ENCODE measurements at places on chromosomes 7 and 10. TPM values are rescaled to one million over a fixed set of nuclear protein-coding genes. Genes with fewer than 3 reads are reported as not detected.
A peak's percentile ranks its signal among the peaks of the same experiment; 100 is the strongest.

DNA sequence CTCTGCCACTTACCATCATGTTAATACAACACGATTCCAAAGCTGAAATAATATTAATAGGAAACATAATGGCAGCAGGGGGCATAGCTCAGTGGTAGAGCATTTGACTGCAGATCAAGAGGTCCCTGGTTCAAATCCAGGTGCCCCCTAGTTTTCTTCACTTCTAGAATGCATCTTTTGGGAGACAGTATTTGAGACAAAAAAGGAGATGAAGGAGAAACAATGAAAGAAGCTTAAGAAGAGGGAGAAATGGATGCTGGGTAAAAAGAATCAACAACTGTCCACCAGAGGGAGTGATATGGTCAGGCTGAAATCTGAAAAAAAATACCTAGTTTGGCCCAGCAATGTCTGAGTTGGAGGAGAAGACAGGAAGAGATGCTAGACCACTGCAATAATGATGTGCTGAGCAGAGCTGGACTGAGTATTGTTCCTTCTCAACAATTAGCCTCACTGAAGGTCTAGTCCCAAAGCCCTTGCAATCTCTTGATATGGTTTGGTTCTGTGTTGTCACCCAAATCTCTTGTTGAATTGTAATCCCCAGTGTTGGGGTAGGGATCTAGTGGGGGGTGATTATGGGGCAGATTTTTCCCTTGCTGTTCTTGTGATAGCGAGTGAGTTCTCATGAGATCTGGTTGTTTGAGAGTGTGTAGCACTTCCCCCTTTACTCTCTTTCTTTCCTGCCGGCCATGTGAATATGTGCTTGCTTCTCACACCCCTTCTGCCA, 48.3 kb downstream of the ZNF783 start:
- no peaks in the 10 kb centered on the region for H3K36me3 ChIP-seq
- H3K4me3 ChIP-seq, result no peak overlapping the region
- no peaks in the 10 kb centered on the region for H3K27me3 ChIP-seq
- peak; percentile 21 for DNase-seq

- H3K27ac ChIP-seq, result peak overlapping the region; percentile 77
- no peaks in the 10 kb centered on the region for H3K36me3 ChIP-seq
- no peak overlapping the region for H3K4me3 ChIP-seq
- H3K27me3 ChIP-seq, result no peaks in the 10 kb centered on the region
- peaks cover 22% of the 10 kb centered on the region for H3K4me1 ChIP-seq
Observed at GRCh38 chr10:102675666-102676533, 31.6 kb downstream of the TRIM8 start.

DNA sequence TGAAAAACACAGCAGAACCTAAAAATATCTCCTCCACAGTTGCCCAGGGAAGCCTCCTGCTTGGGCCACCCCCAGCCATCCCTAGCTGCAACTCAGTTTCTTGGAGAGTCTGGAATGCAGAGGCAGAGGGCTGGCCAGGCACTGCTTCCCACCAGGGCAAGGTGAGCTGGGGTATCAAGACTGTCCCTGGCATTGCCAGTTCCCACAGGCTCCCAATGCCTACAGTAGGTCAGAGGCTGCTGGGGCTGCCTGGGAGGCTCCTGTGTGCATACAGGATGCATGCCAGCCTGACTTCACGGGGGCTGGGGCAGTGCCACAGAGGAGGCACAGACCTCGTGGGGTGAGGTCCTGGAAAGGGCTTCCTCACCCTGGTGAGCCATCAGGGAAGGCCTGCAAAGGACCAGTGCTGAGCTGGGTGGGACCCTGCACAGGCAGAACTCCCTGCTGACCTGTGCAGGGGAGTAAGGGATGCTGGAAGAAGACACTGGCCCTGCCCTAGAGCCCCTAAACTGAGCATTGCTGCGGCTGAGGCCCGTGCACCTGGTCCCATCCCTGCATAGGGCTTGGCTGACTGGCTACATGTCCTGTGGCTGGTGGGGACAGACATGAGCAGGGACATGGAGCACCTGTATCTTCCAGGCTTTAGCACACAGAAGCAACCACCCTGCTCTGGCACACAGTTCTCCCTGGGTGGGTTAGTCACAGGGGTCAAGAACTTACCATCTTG, 121.9 kb upstream of the RET start:
- no peaks in the 10 kb centered on the region for H3K36me3 ChIP-seq
- H3K27ac ChIP-seq, result no peak overlapping the region
- no peak overlapping the region for H3K4me3 ChIP-seq
- no peaks in the 10 kb centered on the region for H3K4me1 ChIP-seq

- peak; percentile 87 for DNase-seq
- H3K4me3 ChIP-seq, result no peak overlapping the region
- no peaks in the 10 kb centered on the region for H3K4me1 ChIP-seq
- no peaks in the 10 kb centered on the region for H3K27me3 ChIP-seq
Observed at GRCh38 chr7:38215735-38216670, 38.0 kb downstream of the STARD3NL start.

- no peaks in the 10 kb centered on the region for H3K4me1 ChIP-seq
- no peak overlapping the region for H3K4me3 ChIP-seq
- no peak for DNase-seq
- H3K27ac ChIP-seq, result peak overlapping the region; percentile 11
- no peaks in the 10 kb centered on the region for H3K36me3 ChIP-seq
- H3K27me3 ChIP-seq, result no peaks in the 10 kb centered on the region
Observed at GRCh38 chr10:51389415-51390321, 309.7 kb downstream of the CSTF2T start.

DNA sequence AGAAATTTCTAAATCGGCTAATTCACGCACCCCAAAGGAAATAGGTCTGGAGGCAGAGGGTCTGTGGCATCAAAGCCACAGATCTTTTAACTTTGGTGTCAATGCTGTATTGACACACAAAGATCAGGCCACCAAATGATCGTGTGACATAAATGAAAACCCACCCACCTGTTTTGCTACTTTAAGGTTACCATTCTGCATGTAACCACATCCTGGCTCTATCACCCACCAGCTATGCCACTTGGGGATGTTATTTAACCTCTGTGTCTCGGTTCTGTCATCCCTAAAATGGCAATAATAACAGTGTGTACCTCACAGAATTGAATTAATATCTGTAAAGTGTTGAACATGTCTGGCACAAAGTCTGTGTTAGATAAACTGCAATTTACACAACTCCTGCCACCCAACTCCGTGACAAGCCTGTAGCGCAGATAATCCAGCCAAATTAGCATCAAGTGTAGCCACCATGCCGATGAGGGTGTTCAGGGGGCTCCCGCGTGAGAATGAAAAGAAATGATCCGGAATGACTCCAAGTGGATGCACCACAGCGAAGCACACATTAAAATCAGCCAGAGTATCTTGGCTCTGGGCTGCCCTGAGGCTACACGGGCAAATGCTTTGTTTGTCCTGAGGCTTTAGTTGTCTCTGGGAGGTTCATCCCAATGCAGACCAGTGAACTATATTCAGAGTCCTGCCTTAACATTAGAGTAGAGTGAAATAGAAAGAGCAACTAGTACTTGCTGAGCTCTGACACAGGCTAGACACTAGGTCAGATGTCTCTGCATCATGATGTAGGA, 158.4 kb upstream of the NEBL start:
- no peaks in the 10 kb centered on the region for H3K36me3 ChIP-seq
- no peak overlapping the region for H3K4me3 ChIP-seq
- no peak overlapping the region for H3K27ac ChIP-seq
- DNase-seq, result no peak
- no peaks in the 10 kb centered on the region for H3K4me1 ChIP-seq

DNA sequence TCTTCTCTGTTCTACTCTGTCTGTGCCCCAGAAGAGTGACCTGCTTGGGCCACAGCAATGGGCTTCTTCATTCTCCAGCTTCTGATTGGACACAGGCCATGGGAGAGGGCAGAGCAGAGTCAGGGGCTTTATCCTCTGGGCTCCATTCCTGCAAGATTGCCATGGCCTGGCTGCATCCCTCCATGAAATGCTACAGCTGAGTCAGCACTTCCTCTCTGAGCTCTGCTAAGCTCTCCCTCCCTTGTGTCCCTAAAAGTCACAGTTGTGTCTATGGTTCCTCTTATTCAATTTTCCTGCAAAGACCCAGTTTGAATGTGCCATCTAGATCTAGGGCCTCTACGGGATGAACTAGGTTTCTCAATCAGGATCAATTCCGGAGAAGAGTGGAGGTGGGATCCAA, 903.8 kb downstream of the TYW1 start:
- no peaks in the 10 kb centered on the region for H3K36me3 ChIP-seq
- no peak for DNase-seq

GRCh38 chr10:106439366-106439765, 725.1 kb downstream of the SORCS1 start:
- H3K4me3 ChIP-seq, result no peak overlapping the region
- no peak overlapping the region for H3K27ac ChIP-seq
- DNase-seq, result no peak

GRCh38 chr10:14583252-14583651, 191.4 kb downstream of the FAM107B start:
- H3K4me3 ChIP-seq, result no peak overlapping the region
- no peaks in the 10 kb centered on the region for H3K27me3 ChIP-seq
- no peaks in the 10 kb centered on the region for H3K4me1 ChIP-seq

Gene KLF14
- total RNA-seq, result not detected

GRCh38 chr10:95860166-95860940, 47.4 kb upstream of the CC2D2B start:
- H3K4me3 ChIP-seq, result no peak overlapping the region
- no peak overlapping the region for H3K27ac ChIP-seq
- H3K4me1 ChIP-seq, result no peaks in the 10 kb centered on the region
- peaks cover 14% of the 10 kb centered on the region for H3K36me3 ChIP-seq
- no peaks in the 10 kb centered on the region for H3K27me3 ChIP-seq

Gene NEUROD6
- not detected for total RNA-seq

- H3K4me1 ChIP-seq, result peaks cover 16% of the 10 kb centered on the region
- no peak overlapping the region for H3K27ac ChIP-seq
- H3K4me3 ChIP-seq, result no peak overlapping the region
- H3K36me3 ChIP-seq, result no peaks in the 10 kb centered on the region
- DNase-seq, result no peak
- H3K27me3 ChIP-seq, result no peaks in the 10 kb centered on the region
Observed at GRCh38 chr7:55527307-55527706, 45.0 kb downstream of the VOPP1 start.

DNA sequence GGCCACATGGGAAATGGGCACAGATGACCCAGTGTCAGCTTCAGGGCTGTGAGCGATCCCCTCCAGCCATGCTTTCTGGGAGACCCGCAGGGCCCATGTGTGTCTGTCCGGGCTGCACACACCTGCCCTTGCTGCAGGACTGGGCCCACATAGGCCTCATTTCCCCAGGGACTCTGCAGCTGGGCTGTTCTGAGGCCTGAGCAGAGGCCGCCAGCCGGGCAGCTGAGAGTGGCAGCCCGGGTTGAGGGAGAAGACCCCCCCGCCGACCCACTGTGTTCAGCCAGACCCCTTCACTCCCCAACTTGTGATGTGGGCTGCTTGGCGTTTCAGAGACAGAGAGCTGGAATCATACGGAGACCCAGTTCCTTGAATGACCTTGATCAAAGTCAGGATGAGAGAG, 50.1 kb upstream of the DPYSL4 start:
- no peak overlapping the region for H3K4me3 ChIP-seq
- no peaks in the 10 kb centered on the region for H3K36me3 ChIP-seq
- no peak for DNase-seq
- no peaks in the 10 kb centered on the region for H3K27me3 ChIP-seq

DNA sequence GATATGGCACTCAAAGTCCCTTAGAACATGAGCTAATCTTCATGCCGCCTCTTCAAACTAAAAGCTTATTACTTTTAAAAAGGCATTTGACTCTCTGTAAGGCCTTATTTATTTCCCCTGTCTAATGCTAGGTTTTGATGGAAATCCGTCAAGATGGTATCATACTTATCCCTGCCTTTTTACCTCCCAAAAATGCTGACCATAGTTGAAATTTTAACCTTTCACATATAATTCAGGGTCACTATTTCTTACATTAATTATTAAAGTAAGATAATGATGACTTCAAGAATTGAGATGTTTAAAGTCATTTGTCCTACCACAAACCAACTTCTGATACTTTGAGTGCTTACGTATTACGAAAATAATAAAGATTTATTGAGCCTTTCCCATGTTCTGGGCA, 12.3 kb upstream of the OSBPL3 start:
- H3K27me3 ChIP-seq, result no peaks in the 10 kb centered on the region
- no peak for DNase-seq
- no peak overlapping the region for H3K27ac ChIP-seq
- H3K4me3 ChIP-seq, result no peak overlapping the region

GRCh38 chr10:5619362-5620211, 46.8 kb downstream of the ASB13 start:
- no peak overlapping the region for H3K4me3 ChIP-seq
- H3K36me3 ChIP-seq, result no peaks in the 10 kb centered on the region
- peak overlapping the region; percentile 90 for H3K27ac ChIP-seq
- peak; percentile 79 for DNase-seq
- no peaks in the 10 kb centered on the region for H3K27me3 ChIP-seq

GRCh38 chr7:42960762-42961161, 28.6 kb downstream of the MRPL32 start:
- H3K27me3 ChIP-seq, result no peaks in the 10 kb centered on the region
- H3K4me3 ChIP-seq, result no peak overlapping the region
- H3K4me1 ChIP-seq, result no peaks in the 10 kb centered on the region
- no peak overlapping the region for H3K27ac ChIP-seq
- no peaks in the 10 kb centered on the region for H3K36me3 ChIP-seq

DNA sequence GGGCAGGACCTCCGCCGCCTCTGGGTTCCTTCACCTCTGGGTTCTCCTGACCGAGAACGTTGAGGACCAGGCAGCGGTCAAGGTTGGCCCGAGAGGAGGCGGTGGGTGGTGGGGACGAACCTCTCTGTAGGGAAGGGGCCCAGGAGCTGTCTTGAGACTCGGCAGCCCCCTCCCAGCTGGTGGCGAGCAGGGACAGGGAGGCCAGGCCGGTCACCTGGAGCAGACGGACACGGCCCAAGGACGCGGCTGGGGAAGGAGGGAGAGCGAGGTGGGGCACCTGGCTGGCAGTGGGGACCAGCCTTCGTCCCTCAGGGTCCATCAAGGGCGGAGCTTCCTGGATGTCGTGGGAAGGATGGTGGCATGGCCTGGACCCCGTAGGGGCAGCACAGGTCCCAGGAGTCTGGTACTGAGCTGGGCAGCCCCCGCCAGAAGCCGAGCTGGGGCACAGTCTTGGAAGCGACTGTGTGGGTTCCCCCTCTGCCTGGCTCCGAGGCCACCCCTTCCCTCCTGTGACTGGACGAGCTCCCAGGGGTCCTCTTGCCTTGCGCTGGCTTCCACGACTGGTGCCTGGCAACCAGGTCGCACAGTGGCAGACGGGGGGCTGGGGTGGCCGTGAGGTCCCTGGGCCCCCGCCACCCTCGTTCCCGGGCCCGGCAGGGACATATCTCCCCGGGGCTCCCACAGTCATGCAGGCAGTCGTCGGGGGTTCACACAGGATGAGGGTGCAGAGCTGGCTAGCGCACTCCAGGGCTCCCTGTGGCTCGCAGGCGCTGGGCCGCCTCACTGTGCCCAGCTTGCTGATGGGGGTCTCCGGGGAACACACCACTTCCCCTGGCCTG, 89.9 kb downstream of the DNAJB6 start:
- H3K27ac ChIP-seq, result no peak overlapping the region
- peaks cover 4% of the 10 kb centered on the region for H3K36me3 ChIP-seq
- no peaks in the 10 kb centered on the region for H3K4me1 ChIP-seq
- no peak for DNase-seq

Measured in ascending aorta (tissue), 2 donors.